BE2C (cell line): ENCODE measurements at places on chromosomes 11 and 22.
A peak's percentile ranks its signal among the peaks of the same experiment; 100 is the strongest.

DNA sequence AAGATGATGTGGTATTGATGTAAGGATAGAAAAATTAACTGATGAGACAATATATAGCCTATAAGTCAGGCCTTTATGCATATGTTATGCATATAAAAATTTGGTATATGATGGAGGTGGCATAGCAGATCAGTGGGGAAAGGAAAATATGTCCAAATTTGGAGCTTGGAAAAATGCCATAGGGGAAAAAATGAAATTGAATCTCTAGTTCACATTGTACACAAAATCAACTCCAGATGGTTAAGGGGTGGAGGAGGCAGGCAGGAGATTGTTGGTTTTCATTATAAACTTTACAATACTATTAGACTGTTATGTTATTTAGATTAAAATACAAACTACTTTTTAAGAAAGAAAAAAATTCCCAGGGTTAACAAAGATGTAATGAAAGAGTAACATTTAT, 15.1 kb upstream of the CD3E start:
- no peak for DNase-seq

GRCh38 chr11:87097582-87097981, 59.8 kb downstream of the TMEM135 start:
- peak; percentile 69 for DNase-seq

DNA sequence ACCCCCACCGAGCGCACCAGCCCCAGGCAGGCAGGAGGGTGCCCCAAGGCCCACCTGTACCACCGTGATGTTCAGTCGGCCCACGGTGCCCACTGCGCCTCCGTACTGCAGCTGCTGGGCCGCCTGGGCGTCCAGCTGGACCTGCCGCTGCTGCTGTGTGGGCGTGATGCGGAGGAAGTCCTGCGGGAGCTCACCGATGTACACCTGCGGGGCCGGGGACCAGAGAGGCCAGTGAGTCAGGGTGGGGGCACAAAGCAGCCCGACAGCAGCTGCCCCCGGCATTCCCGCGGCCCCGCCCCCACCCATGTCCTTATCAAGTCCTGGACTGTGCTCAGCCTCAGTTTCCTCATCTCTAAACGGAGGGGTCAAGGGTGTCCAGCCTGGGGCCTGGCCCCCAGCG, 13.8 kb downstream of the TOLLIP start:
- no peak for DNase-seq

DNA sequence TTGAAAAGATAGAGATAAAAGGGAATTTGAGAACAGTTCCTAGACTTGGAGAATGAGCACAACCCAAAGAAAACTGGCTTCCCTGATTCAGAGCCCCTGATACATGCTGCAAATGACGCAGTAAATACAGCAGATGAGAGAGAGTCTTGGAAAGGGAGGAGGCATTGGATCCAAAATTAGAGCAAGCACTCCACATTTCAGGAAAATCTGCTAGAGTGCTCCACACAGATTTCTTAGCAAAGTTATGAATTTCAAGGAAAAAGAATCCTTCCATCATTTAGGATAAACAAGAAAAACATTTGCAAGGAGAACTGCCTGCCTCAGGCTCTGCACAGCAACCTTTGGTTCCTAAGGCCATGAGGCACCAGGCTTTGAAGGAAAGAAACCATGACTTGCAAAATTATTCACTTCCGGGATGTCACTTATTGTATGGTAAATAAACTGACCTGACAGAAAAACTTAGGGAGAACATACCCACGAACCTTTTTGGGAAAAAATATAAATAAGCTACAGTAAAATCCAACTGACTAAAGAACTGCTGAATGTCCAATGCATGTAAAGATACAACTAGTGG, 89.8 kb upstream of the RTL6 start:
- no peak for DNase-seq

GRCh38 chr11:92324890-92325289, 100.3 kb downstream of the FAT3 start:
- DNase-seq = no peak

- no peak for DNase-seq
These were observed 2.6 kb downstream of the BMAL1 start for GRCh38 chr11:13280092-13280722.

DNA sequence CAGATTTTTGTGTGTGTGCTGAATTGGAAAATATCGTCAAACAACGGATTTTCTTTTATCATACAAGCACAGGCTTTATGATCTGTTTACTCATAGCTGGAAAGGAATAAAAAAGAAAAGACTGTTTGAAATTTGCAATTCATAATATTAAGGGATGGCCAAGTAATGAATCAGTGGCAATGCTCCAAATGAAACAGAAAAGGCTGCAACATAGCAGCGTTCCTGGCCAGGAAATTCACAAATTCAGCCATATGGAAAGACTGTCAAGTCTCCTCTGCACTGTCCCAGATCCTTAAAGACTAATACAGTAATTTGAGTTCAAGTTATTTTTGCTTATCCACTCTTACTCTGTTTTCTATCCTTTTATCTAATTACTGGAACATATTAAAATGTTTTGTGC, 98.2 kb downstream of the MSANTD4 start:
- no peak for DNase-seq

DNA sequence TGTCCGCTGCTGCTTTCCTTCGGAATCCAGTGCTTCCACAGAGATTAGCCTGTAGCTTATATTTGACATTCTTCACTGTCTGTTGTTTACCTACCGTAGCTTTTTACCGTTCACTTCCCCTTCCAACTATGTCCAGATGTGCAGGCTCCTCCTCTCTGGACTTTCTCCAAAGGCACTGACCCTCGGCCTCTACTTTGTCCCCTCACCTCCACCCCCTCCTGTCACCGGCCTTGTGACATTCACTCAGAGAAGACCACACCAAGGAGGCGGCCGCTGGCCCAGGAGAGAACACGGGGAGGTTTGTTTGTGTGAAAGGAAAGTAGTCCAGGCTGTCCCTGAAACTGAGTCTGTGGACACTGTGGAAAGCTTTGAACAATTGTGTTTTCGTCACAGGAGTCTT, 15.4 kb upstream of the ST14 start:
- DNase-seq = no peak

DNA sequence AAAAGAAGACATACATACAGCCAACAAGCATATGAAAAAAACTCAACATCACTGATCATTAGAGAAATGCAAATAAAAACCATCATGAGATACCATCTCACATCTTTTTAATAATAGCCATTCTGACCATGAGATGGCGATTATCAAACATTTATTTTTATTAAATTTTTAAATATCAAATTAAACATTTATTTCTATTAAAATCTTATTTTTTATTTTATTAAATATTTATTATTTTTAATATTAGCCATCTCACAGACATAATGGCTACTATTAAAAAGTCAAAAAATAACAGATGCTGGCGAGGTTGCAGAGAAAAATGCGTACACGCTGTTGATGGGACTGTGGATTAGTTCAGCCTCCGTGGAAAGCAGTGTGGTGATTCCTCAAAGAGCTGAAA, 264.8 kb upstream of the TENM4 start:
- DNase-seq = no peak

DNA sequence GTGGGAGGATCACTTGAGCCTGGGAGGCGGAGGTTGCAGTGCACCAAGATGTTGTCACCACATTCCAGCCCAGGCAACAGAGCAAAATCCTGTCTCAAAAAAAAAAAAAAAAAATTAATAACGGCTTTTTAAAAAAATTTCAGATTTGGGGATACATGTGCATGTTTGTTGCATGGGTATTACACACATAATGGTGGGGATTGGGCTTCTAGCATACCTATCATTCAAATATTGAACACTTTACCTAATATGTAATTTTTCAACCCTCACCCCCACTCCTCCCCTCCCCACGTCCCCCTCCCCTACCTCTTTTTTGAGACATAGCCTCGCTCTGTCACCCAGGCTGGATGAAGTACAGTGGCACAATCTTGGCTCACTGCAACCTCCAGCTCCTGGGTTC, 40.1 kb downstream of the ABTB2 start:
- DNase-seq = no peak

DNA sequence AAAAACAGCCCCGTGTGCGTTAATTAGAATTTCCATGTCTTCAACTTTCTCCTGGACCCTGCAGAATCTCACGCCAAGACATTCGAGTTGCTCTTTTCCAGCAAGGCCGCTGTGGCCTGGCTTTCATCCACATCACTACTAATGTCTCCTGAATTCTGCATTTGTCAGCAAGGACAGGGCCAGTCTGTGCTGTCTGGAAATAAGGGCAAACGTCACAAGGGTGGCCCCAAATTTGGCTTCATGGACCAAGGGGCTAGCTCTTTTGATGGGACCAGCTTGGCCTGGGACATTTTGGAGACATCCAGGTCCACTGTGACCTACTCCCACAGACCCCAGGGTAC, 33.4 kb downstream of the KCNQ1OT1 start:
- DNase-seq = no peak

GRCh38 chr11:69233744-69234570, 60.0 kb upstream of the MYEOV start:
- no peak for DNase-seq

GRCh38 chr11:28366549-28367346, 258.6 kb downstream of the METTL15 start:
- no peak for DNase-seq

GRCh38 chr11:74935285-74935684, 13.6 kb downstream of the XRRA1 start:
- peak; percentile 23 for DNase-seq

GRCh38 chr11:79794484-79795393, 353.9 kb upstream of the TENM4 start:
- DNase-seq = no peak

- DNase-seq = peak; percentile 34
These were observed 9.4 kb downstream of the LHFPL7 start for GRCh38 chr22:24937114-24937513.

DNA sequence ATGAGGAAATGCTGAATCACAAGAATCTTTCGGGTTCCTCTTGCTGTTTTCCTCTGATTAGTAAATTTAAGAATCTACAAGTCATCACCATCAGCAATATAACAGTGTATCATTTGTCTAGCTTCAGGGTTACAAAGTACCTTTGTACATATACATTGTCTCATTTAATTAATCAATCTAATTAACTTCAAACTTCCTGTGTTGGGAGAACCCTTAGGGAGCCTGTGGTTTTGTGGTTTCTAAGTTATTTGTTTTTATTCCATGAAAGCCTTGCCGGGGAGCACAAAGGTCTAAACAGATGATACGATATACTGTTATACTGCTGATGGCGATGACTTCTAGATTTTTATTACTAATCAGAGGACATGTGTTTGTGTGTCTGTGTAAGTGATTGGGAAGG, 41.0 kb downstream of the TIMP3 start:
- DNase-seq = no peak

DNA sequence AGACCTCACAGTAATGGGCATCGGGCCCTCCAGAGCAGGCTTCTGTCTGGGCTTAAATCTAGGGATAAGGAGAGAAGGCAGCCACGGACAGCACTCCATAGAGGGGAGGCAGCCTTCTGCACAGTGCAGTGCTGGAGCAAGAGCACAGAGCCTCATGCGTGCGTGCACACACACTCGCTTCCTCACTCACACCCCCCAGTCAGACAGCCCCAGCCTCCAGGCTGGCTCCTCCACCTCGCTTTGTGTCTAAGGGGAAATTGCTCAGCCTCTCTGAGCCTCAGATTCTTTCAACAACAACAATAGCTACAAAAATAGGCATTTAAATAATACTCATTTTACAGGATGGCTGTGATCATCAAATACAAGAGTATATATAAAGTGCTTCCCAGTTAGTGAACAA, 26.7 kb upstream of the ETS1 start:
- no peak for DNase-seq

DNA sequence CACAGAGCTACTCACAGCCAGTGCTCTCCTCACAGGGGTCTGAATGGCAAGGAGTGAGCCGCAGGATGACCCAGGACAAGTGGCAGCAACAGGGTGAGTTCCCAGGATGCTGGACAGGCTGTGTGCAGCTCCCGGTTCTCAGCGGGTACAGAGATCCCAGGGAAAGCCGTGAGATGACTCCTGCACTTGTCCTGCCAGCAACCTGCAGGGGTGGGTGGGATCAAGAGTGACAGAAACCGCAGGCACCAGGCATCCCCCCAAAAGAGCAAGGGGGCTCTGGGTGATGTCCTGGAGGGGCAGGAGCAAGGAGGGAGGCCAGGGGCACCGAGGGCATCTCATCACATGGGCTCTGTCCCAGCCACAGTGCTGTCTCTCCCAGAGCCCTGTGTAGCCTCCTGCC, 15.9 kb upstream of the PRODH start:
- peak; percentile 7 for DNase-seq

DNA sequence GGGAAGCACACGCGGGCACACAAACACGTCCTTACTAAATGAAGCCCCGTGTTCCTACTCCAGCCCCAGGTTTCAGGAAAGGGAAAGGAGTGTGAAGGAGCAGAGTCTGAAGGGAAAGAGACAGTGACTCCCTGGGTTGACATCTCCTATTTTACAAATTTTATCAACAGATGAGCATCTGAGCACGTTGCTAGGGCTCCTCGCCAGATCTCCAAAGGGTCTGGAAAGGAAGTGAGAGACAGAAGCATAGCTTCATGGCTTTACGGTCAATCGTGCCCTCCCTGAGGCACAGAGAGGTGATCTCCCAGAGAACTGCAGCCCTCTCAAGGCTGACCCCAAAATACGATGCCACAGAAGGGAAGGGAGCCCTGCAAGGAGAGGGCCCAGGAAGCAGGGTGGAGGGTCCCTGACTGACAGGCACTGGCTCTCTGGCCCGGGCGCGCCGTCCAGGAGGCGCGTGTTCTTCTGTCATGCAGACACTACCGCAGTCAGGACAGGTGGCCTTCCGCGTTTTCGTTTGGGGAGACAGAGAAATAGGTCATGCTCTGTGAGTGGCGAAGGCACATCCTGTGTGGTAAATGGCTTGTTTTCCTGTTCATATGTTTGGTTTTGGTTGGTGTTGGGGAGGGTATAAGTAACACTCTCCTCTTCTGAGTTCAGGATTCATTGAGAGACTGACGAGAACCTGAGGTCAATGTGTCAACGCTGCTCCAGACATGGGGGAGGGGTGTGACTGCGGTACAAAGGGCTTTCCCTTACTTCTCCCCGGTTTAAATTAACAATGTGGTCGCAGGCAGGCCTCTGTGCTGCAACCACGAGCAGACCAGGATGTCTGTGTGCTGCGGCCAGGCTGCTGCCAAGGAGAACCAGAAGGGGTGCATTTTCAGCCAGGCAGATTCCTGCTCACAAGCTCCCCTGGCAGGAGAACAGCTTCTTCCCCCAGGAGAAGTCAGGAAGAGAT, 813.3 kb downstream of the OPCML start:
- DNase-seq = no peak

DNA sequence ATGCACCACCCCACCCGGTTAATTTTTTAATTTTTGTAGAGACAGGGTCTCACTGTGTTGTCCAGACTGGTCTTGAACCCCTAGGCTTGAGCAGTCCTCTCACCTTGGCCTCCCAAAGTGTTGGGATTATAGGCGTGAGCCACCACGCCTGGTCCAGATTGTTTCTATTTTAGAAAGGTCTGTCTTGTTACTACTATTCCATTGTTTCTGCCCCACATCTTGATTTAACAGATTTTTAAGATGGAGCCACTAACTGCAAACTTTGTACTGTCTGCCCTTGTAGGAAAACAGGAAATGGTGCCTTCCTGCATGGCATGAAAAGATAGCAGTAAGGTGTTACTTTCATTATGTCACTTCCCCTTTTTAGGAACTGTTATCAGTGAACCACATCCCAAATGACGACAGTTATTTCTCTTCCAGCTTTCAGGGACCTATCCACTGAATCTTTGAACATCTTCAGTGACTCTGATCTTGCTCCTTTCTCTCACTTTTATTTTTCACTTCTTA, 23.2 kb downstream of the TAF1D start:
- DNase-seq = no peak

- DNase-seq = no peak
These were observed 561 bp downstream of the FXYD2 start for GRCh38 chr11:117823946-117824420.
